Left ventricle myocardium inferior (tissue), 1 donor: ENCODE measurements at places on chromosomes 7 and 10. TPM values are rescaled to one million over a fixed set of nuclear protein-coding genes. Genes with fewer than 3 reads are reported as not detected.
A peak's percentile ranks its signal among the peaks of the same experiment; 100 is the strongest.

DNA sequence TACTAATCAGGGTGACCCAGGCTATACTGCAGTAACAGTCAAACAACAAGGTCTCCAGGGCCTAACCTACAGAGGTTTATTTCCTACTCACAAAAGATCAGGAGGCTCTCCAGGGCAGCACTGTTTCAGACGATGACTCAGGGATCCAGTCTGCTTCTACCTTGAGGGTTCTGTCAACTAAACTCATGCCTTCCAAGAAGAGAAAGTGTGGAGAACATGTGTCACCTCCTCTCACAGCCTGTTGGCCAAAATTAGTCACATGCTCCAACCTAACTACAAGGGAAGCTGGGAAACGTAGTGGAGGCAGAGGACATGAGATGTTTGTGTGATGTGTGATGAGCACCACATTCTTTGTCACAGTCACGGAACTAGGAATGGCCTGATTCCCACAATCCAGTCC lies 14.7 kb upstream of the INA start:
- no peak for DNase-seq

GRCh38 chr7:134839298-134839697 lies 59.9 kb downstream of the CALD1 start:
- no peak for DNase-seq

- no peak for DNase-seq
These were observed 107.2 kb upstream of the TCERG1L start for GRCh38 chr10:131418681-131419080.

DNA sequence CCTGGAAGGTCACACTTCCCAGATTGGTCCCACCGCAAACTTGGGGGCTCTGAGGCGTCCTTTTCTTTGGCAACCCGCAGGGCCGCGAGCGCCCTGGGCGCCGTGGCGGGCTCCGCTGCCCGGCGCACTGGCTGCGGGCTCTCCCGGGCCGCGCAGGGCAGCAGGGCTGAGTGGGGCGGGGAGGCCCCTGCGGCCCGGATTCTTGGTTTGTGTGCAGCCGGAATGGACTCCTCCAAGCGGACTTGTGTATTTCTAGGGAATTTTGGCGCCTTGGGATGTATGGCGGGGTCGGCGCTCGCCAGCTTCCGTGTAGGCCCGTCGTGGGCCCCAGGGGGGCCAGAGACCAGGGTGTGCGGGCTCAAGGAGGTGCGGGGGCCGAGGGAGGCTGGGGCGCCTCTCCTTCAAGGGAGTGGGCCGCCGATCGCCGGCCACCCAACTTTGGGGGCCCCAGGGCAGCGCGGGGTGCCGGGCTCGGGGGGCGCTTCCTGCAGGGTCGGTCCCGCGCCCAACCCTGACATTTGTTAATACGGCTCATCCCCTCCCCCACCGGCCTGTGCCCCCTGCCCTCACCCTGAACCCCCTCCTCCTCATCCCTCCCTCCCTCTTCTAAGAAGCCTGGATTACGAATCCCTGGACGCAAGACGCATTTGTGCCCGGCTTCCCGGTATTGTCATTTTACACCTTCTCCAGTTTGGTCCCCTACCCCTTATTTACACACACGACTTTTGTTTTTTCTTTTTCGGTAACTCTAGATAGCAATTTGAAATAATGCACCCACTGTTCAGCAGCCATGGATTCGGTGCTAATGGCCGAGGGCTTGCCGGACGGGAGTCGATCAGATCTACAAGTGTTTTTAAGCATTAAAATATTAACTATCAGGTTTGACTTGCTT lies 2.5 kb downstream of the TCF7L2 start:
- DNase-seq: peak; percentile 22

- DNase-seq: peak; percentile 93
These were observed 1.3 kb downstream of the INSIG1 start for GRCh38 chr7:155298834-155299534.

The RAB11FIP2 gene
- 9.0 TPM for total RNA-seq

DNA sequence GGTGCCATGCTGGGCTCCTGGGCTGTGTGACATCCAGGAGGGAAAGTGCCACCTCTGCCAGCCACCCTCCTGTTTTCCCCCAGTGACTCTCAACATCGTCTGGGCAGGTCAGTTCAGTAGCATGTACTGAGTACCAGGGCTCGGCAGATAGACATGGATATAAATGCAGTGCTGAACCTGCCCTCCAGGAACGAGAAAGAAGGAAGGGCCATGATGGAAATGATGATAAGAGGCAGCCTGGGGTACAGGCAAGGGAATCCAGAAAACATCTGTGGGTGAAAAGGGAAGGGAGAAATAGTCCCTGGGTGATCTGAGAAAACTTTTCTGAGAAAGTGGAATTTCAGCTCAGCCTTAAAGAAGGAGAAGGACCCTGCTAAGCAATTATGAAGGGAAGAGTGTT lies 12.1 kb downstream of the CNNM1 start:
- DNase-seq: no peak

GRCh38 chr10:51620131-51620530 lies 79.3 kb downstream of the CSTF2T start:
- no peak for DNase-seq

DNA sequence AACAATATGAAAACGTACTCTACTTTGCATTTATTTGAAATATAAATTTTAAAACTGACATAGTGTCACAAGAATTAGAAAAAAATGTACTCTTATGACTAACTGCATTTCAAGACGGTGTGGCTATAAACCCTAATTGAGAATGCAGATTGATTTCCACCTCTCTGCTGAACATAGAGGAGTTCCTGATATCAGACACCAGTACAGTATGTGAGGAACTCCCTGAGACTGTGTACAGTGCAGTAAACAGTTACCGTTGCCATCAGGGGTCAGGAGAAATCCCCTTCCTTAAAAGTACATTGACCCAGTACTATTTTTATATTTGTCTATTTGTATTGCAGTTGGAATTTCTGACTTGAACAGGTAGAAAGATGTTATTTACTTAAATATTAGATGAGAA lies 61.8 kb upstream of the DKK1 start:
- no peak for DNase-seq

GRCh38 chr7:73363225-73364005 lies 35.5 kb downstream of the FKBP6 start:
- DNase-seq: no peak

DNA sequence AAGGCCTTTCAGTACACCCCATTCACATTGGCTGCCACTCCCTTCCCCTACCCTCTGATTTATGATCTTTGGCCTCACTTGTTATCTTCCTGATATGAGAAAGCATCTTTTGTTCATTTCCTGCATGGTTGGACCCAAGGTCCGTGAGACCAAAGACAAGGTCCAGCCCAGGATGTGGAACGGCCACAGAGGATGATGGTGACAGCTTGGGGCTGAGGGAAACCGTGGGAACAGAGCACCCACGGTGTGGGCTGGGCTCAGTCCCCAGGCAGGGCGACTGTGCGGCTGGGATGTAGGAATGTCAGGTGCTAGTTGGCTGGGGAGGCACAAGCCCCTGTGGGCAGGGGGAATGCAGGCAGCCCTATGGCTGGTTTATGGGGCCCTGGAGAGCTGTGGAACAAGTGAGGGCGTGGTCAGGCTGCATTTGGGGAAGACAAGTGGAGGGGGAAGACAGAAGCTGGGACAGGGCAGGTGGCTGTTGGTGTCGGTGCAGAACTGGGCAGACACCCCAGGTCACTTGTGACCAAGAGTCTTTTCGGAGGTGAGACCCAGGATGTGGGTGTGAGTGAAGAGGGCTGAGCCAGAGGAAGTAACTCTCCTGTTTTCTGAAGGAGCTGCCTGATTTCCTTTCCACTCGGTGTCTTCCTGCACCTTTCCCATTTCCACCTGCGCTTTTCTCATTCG lies 51.7 kb upstream of the IGFBP3 start:
- DNase-seq: no peak

DNA sequence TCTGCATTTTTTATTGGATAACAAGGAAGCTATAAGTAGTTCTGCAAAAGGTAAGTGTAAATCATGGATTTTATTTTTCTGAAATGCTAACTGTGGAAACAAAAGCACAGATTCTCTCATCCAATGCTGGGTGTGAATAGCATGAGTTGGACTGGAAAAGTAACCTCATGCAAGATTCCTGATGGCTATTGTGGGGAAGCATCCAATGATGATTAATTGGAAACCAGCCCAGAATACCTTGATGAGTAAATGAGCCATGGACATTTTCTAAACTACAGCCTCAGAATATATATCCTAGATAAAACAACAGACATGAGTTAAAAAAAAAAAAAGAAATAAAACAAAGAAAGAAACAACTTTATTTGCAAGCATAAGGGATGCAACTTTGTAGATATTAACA lies 934.6 kb downstream of the CCSER2 start:
- DNase-seq: no peak

The SPDYE16 gene
- 0.22 TPM for total RNA-seq

GRCh38 chr10:12235116-12235694 lies 39.2 kb downstream of the CDC123 start:
- no peak for DNase-seq

DNA sequence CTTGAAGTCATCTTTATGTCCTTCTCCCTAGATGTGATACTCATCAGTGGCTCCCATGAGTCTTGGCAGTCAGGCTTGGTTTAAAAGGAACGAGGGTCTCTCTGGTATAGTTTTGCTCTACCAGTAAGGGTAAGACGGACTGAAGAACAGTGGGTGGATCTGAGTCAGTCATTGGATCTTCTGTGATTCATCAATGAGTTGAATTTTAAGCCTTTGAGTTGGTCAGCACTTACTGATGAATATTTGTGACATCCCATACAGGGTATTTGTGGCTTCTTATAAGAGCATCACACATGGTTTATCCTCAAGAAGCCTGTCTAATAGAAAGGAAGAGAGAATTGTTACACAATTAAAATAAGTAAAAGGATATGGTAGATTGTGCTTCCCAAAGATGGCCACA lies 87.3 kb upstream of the NAMPT start:
- no peak for DNase-seq
